ENCODE measurements at places on chromosomes 1 and 21.

GRCh38 chr1:17579951-17580939 is 40.7 kb downstream of the ARHGEF10L start:
- peak; percentile 89 for DNase-seq
- H3K36me3 ChIP-seq, result no peaks in the 10 kb centered on the region
- H3K27ac ChIP-seq, result peak overlapping the region; percentile 80
- peaks cover 68% of the 10 kb centered on the region for H3K4me1 ChIP-seq
- H3K27me3 ChIP-seq, result no peaks in the 10 kb centered on the region

- no peak overlapping the region for H3K27ac ChIP-seq
- no peak overlapping the region for H3K4me3 ChIP-seq
- no peaks in the 10 kb centered on the region for H3K36me3 ChIP-seq
Observed at GRCh38 chr1:44830900-44831304, 12.2 kb downstream of the PTCH2 start.

DNA sequence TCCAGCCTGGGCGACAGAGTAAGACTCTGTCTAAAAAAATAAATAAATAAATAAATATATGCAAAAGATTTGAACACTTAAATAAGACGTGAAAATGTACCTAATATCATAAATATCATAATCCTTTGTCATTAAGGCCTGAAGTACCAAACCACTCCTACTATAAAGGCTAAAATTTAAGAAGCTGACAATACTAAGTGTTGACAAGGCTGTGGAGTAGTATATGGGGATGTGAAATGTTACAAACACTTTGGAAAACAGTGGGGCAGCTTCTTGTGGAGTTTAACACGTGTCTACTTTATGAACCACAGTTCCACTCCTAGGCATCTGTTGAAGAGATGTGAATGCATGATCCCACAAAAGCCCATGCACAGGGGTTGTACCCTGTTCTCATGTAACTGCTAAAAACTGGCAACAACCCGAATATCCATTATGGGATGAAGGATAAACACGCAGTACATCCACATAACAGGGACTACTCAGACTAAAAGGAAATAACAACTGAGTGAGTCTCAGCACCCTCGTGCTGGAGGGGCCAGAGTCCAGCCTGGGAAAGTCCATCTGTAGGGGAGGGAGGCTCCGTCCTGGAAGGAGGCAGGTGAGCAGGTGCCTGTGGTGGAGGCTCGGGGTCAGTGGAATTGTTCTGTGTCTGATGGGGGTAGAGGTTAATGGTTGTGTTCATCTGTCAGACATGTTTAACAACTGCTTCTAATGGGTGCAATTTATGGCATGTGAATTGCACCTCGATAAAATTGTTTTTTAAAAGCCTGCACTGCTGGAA is 6.7 kb upstream of the SLC19A1 start:
- H3K27me3 ChIP-seq, result no peaks in the 10 kb centered on the region
- no peak overlapping the region for H3K27ac ChIP-seq
- no peaks in the 10 kb centered on the region for H3K4me1 ChIP-seq
- no peaks in the 10 kb centered on the region for H3K36me3 ChIP-seq

- H3K27me3 ChIP-seq, result no peaks in the 10 kb centered on the region
- H3K4me1 ChIP-seq, result no peaks in the 10 kb centered on the region
- DNase-seq, result no peak
Observed at GRCh38 chr1:216387782-216388181, 35.5 kb downstream of the USH2A start.

- H3K4me1 ChIP-seq, result peaks cover 41% of the 10 kb centered on the region
- no peaks in the 10 kb centered on the region for H3K36me3 ChIP-seq
- H3K4me3 ChIP-seq, result no peak overlapping the region
- peak overlapping the region; percentile 79 for H3K27ac ChIP-seq
Observed at GRCh38 chr1:28509705-28510272, 3.9 kb downstream of the RCC1 start.

GRCh38 chr1:234322979-234323378 is 50.3 kb upstream of the COA6 start:
- no peaks in the 10 kb centered on the region for H3K27me3 ChIP-seq
- H3K36me3 ChIP-seq, result no peaks in the 10 kb centered on the region
- peak; percentile 52 for DNase-seq
- no peak overlapping the region for H3K27ac ChIP-seq

- DNase-seq, result no peak
- H3K27ac ChIP-seq, result no peak overlapping the region
- H3K4me3 ChIP-seq, result no peak overlapping the region
- H3K36me3 ChIP-seq, result no peaks in the 10 kb centered on the region
- no peaks in the 10 kb centered on the region for H3K27me3 ChIP-seq
- no peaks in the 10 kb centered on the region for H3K4me1 ChIP-seq
Observed at GRCh38 chr1:186413319-186413718, 37.7 kb downstream of the ODR4 start.

- DNase-seq, result no peak
- H3K4me3 ChIP-seq, result no peak overlapping the region
- H3K4me1 ChIP-seq, result peaks cover 6% of the 10 kb centered on the region
- H3K27me3 ChIP-seq, result no peaks in the 10 kb centered on the region
- no peaks in the 10 kb centered on the region for H3K36me3 ChIP-seq
Observed at GRCh38 chr1:236175642-236176336, 33.5 kb downstream of the GPR137B start.

- H3K27ac ChIP-seq, result no peak overlapping the region
- no peak for DNase-seq
- H3K36me3 ChIP-seq, result no peaks in the 10 kb centered on the region
- H3K4me1 ChIP-seq, result no peaks in the 10 kb centered on the region
- no peak overlapping the region for H3K4me3 ChIP-seq
Observed at GRCh38 chr1:68278221-68278620, 45.9 kb upstream of the WLS start.

DNA sequence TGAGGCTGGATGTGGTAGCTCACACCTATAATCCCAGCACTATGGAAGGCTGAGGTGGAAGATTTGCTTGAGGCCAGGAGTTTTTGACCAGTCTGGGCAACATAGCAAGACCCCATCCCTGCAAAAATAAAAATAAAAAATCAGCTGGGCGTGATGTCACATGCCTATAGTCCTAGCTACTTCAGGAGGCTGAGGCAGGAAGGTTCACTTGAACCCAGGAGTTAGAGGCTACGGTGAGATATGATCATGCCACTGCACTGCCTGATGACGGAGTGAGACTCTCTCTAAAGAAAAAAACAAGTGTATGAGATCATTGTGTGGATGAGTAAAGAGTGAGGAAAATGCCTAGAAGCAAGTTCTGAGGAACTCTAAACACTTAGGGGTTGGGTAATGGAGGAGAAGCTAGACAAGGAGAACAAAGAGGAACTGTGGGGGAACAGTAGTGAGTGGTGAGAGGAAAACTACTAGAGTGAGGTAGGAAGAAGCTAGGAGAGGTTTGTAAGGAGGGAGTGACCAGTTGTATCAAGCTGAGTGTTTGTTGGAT is 17.0 kb downstream of the CLIC4 start:
- H3K27ac ChIP-seq, result no peak overlapping the region
- H3K4me1 ChIP-seq, result peaks cover 22% of the 10 kb centered on the region
- H3K4me3 ChIP-seq, result no peak overlapping the region
- no peaks in the 10 kb centered on the region for H3K27me3 ChIP-seq
- no peaks in the 10 kb centered on the region for H3K36me3 ChIP-seq

DNA sequence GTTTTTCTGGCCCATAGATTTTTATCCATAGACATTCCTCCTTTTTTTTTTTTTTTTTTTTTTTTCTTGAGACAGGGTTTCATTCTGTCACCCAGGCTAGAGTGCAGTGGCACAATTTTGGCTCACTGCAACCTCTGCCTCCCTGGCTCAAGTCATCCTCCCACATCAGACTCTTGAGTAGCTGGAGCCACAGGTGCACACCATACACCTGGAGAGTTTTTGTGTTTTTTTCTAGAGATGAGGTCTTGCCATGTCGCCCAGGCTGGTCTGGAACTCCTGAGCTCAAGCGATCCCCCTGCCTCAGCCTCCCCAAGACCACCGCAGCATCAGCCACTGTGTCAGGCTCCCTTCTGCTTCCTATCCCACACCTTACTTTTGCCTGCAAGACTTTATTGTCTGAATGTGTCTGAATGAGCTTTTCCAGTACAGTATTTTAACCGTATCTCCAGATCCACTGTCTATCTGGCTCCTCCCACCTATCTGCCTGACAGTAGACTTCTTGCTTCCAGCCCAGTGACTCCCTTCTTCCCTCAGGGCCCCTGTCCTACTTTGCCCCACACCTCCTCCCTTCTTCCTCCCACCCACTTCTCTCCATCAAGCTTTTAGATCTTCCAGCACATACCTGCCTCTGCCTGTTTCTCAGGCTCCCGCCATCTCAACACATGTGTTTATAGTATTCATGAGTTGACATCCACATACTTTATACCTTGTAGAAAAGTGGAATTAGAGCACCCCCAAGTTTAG is 6.1 kb downstream of the C1orf21 start:
- no peak overlapping the region for H3K4me3 ChIP-seq
- H3K36me3 ChIP-seq, result no peaks in the 10 kb centered on the region
- no peak overlapping the region for H3K27ac ChIP-seq
- H3K27me3 ChIP-seq, result no peaks in the 10 kb centered on the region
- peaks cover 10% of the 10 kb centered on the region for H3K4me1 ChIP-seq

GRCh38 chr1:63329621-63330330 is 7.4 kb downstream of the FOXD3 start:
- H3K36me3 ChIP-seq, result no peaks in the 10 kb centered on the region
- DNase-seq, result no peak
- no peak overlapping the region for H3K4me3 ChIP-seq

- no peaks in the 10 kb centered on the region for H3K27me3 ChIP-seq
- H3K36me3 ChIP-seq, result no peaks in the 10 kb centered on the region
- peaks cover 8% of the 10 kb centered on the region for H3K4me1 ChIP-seq
- H3K4me3 ChIP-seq, result no peak overlapping the region
- DNase-seq, result no peak
Observed at GRCh38 chr1:162248854-162249535, 127.7 kb downstream of the SPATA46 start.

GRCh38 chr1:161172776-161173376 is 4.4 kb downstream of the B4GALT3 start:
- H3K4me3 ChIP-seq, result no peak overlapping the region
- H3K27ac ChIP-seq, result no peak overlapping the region
- H3K27me3 ChIP-seq, result no peaks in the 10 kb centered on the region
- peak; percentile 52 for DNase-seq
- peaks cover 24% of the 10 kb centered on the region for H3K36me3 ChIP-seq
- H3K4me1 ChIP-seq, result peaks cover 35% of the 10 kb centered on the region

DNA sequence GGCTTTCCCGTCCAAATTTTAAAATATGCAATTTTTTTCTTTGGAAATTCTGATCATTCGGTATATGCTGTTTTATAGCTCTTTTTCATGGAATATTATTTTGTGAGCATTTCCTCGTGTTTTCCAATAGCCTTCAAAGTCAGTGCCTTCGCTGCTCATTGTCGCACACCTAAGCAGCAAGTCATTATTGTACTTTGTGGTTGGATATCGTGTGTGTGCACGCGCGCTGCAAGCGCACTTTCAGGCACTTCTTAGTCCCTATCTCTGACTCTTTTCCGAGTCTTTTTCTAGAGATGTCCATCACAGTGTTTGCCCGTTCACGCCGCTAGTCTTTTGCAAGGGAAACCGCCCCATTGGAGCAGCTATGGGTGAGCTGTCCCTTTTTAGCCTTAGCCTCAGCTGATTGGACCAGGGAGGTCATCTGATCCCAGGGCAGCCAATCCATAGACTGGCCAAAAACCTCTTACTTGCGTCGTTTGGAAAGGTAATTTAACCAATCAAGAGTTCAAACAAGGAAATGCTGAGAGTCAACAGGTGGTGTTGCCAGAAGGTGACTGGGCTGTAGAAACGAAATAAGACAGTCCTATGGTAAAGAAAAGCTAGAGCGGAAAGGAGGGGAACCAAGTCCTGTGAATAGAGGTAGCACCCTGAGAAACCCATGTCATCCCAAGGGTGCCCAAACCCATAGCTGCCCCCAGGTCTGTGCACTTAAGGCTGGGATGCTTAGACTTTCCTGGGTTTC is 710 bp upstream of the HYI start:
- H3K4me1 ChIP-seq, result peaks cover 24% of the 10 kb centered on the region
- H3K27ac ChIP-seq, result peak overlapping the region; percentile 94
- no peaks in the 10 kb centered on the region for H3K27me3 ChIP-seq
- peak; percentile 92 for DNase-seq
- H3K4me3 ChIP-seq, result no peak overlapping the region
- H3K36me3 ChIP-seq, result peaks cover 8% of the 10 kb centered on the region

DNA sequence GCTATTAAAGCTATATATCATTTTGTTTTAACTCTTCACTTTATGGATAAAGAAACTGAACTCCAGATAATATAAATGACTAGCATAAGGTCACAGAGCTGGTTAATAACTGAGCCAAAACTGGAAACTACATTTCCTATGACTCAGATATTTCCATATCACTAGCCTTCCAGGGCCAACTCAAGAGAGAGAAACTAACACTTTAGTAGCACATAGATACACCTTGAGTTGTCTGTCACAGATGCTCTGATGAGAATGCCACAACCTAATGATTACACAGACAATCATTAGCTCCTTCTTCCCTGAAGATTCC is 40.7 kb downstream of the NME7 start:
- no peak for DNase-seq
- H3K27ac ChIP-seq, result no peak overlapping the region
- H3K4me3 ChIP-seq, result no peak overlapping the region
- H3K36me3 ChIP-seq, result no peaks in the 10 kb centered on the region
- no peaks in the 10 kb centered on the region for H3K27me3 ChIP-seq
- peaks cover 4% of the 10 kb centered on the region for H3K4me1 ChIP-seq

DNA sequence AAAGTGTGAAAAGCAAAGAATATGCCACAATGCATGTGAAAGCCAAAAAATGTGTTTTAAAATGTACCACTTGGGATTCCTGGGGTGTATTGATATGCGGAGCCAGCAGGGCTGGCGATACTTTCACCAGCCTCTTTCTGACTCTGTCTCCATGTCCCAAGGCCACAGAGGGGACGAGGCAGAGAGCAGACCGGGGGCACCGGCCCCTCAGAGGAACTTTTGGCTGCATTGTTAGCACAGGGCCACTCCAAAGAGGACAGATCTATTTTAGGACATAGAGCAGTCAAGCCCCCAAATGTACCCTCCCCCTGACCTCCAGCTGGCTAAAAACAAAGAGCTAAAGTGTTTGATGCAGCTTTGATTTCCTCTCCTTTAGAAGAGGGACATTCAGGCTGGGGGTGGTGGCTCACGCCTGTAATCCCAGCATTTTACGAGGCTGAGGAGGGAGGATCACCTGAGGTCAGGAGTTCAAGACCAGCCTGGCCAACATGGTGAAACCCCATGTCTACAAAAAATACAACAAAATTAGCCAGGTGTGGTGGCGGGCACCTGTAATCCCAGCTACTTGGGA is 25.6 kb upstream of the ZNF436 start:
- peak overlapping the region; percentile 70 for H3K27ac ChIP-seq
- DNase-seq, result no peak
- H3K4me1 ChIP-seq, result peaks cover 32% of the 10 kb centered on the region

Data from body of pancreas (tissue), 4 donors.